ENCODE measurements at places on chromosomes 12 and 14. TPM values are rescaled to one million over a fixed set of nuclear protein-coding genes. Genes with fewer than 3 reads are reported as not detected.

DNA sequence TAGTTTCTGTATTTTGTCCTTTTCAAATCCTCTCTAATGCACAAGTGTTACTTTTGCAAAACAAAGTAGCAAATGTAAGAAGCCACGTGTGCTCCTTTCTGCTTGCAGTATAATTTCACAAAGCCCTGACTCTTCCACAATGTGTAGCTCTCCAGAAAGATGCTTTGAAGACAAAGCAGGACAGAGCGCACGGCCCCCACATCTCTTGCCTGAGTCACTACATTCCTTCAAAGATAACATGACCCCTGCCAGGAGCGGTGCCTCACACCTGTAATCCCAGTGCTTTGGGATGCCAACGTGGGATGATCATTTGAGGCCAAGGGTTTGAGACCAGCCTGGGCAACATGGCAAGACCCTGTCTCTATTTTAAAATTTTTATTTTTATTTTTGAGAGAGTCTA lies 40.5 kb downstream of the JAG2 start:
- no peak overlapping the region for H3K27ac ChIP-seq
- no peaks in the 10 kb centered on the region for H3K4me1 ChIP-seq
- H3K36me3 ChIP-seq = no peaks in the 10 kb centered on the region
- DNase-seq = no peak

GRCh38 chr12:67080637-67081036 lies 188.5 kb upstream of the CAND1 start:
- H3K27ac ChIP-seq = no peak overlapping the region
- H3K4me3 ChIP-seq = no peak overlapping the region
- H3K27me3 ChIP-seq = no peaks in the 10 kb centered on the region
- H3K36me3 ChIP-seq = no peaks in the 10 kb centered on the region

- peaks cover 27% of the 10 kb centered on the region for H3K27me3 ChIP-seq
- H3K36me3 ChIP-seq = no peaks in the 10 kb centered on the region
- H3K27ac ChIP-seq = no peak overlapping the region
- DNase-seq = no peak
- H3K4me3 ChIP-seq = peak overlapping the region; percentile 62
Measured at GRCh38 chr12:67068204-67068731, 200.9 kb upstream of the CAND1 start.

DNA sequence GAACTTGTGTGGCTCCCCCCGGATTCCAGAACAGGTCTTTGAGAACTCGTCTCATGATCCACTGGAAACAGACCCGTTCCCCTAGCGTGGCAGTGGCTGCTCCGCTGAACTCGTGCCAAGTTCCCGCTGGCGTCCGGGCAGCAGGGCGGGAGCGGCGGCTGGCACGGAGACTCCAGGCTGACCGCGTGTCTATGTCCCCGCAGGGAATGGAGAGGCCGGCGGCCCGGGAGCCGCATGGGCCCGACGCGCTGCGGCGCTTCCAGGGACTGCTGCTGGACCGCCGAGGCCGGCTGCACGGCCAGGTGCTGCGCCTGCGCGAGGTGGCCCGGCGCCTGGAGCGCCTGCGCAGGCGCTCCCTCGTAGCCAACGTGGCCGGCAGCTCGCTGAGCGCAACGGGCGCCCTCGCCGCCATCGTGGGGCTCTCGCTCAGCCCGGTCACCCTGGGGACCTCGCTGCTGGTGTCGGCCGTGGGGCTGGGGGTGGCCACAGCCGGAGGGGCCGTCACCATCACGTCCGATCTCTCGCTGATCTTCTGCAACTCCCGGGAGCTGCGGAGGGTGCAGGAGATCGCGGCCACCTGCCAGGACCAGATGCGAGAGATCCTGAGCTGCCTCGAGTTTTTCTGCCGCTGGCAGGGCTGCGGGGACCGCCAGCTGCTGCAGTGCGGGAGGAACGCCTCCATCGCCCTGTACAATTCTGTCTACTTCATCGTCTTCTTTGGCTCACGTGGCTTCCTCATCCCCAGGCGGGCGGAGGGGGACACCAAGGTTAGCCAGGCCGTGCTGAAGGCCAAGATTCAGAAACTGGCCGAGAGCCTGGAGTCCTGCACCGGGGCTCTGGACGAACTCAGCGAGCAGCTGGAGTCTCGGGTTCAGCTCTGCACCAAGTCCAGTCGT lies 1.5 kb downstream of the APOLD1 start:
- H3K36me3 ChIP-seq = no peaks in the 10 kb centered on the region
- H3K27ac ChIP-seq = peak overlapping the region; percentile 89
- peaks cover 28% of the 10 kb centered on the region for H3K4me1 ChIP-seq
- DNase-seq = peak; percentile 87
- H3K4me3 ChIP-seq = peak overlapping the region; percentile 74

DNA sequence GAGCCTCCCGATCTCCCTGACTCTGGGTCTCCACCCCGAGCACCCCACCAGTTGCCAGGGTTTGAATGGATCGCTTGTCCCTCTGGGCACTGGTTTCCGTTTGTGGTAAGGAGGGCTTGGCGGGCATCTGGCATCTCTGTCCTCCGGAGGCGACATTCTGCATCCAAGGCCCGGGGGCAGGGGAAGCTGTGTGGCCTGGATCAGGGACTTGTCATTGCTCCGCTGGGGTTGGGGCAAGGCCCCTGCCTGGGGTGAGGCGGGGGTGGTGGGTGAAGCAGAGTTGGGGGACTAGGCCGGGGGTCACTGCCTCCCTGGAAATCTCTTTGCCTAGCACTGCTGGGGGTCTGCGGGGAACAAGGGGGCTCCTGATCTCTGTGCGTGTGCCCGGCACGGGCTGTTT lies 30.2 kb downstream of the KIF26A start:
- no peaks in the 10 kb centered on the region for H3K36me3 ChIP-seq
- H3K4me3 ChIP-seq = no peak overlapping the region
- no peaks in the 10 kb centered on the region for H3K27me3 ChIP-seq
- no peak overlapping the region for H3K27ac ChIP-seq
- H3K4me1 ChIP-seq = peaks cover 8% of the 10 kb centered on the region
- DNase-seq = no peak

GRCh38 chr14:68449561-68450181 lies 343.2 kb downstream of the ZFP36L1 start:
- no peak overlapping the region for H3K27ac ChIP-seq
- H3K36me3 ChIP-seq = no peaks in the 10 kb centered on the region
- DNase-seq = no peak
- no peaks in the 10 kb centered on the region for H3K27me3 ChIP-seq

GRCh38 chr12:92143258-92143657 lies 2.4 kb downstream of the BTG1 start:
- H3K36me3 ChIP-seq = peaks cover 22% of the 10 kb centered on the region
- H3K27ac ChIP-seq = peak overlapping the region; percentile 99
- H3K4me1 ChIP-seq = peaks cover 12% of the 10 kb centered on the region
- no peaks in the 10 kb centered on the region for H3K27me3 ChIP-seq
- peak overlapping the region; percentile 87 for H3K4me3 ChIP-seq

DNA sequence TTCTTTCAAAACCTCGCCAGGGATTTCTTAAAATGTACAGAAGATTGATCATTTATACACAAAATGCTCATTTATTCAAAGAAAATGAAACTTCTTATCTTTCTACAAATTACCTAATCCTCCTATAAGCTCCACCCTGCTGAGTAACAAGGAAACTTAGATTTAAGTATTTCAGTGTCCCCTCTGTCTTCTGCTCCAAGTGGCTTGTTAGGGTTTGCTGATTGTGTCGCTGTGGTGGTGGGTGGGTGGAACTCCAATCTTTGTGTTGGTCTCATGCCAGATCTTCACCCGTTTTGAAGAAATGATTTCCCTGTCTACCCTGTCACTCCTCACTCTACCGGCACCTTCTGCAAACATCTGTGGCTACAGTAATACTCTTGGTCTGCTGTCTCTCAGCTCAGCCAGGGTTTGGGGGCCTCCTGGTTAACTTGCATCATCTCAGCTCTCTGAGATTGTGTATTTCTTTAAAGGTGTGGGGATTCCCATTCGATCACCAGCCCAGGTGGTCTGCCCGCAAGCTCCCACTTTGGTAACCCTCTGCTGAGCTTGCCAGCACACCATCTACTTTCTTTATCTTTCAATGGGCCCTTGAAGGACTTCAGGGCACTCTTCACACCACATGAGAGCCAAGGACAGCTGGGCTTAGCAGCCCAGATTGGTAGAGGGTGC lies 73.8 kb downstream of the DRAM1 start:
- H3K27ac ChIP-seq = no peak overlapping the region
- H3K36me3 ChIP-seq = no peaks in the 10 kb centered on the region
- H3K27me3 ChIP-seq = no peaks in the 10 kb centered on the region
- no peak overlapping the region for H3K4me3 ChIP-seq

GRCh38 chr12:69524755-69525469 lies 54.7 kb downstream of the FRS2 start:
- H3K36me3 ChIP-seq = no peaks in the 10 kb centered on the region
- DNase-seq = no peak
- no peak overlapping the region for H3K4me3 ChIP-seq
- H3K27ac ChIP-seq = no peak overlapping the region
- no peaks in the 10 kb centered on the region for H3K27me3 ChIP-seq
- peaks cover 12% of the 10 kb centered on the region for H3K4me1 ChIP-seq

The TDP1 gene
- total RNA-seq = 9.6 TPM

The KRT6B gene
- not detected for total RNA-seq

The HRK gene
- 0.18 TPM for total RNA-seq

Data from lower lobe of right lung (tissue), 2 donors.